ENCODE measurements at places on chromosomes 7 and 10.

- DNase-seq, result no peak
Measured at GRCh38 chr7:151597541-151598444, 78.1 kb upstream of the RHEB start.

GRCh38 chr7:105766421-105767073 lies 109.9 kb downstream of the ATXN7L1 start:
- DNase-seq, result no peak

- DNase-seq, result no peak
Measured at GRCh38 chr7:30531286-30531685, 26.7 kb upstream of the GGCT start.

DNA sequence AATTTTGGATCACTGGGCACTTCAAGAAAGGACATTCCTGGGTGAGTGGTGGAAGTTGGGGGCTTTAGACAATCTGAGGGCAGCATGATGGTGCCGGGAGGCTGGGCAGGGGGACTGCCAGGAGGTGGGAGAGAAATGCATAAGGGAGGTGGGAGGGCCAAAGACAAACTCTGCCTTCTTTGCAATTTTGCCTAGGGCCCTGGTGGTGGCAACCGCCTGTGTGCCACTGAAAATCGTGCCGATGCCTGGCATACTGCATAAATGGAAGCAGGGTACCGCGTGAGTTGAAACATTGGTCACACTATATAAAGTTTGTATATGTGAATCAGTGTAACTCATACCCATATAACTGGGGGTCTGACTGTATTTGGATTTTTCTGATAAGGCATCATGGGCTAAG lies 3.3 kb downstream of the LUC7L2 start:
- no peak for DNase-seq

DNA sequence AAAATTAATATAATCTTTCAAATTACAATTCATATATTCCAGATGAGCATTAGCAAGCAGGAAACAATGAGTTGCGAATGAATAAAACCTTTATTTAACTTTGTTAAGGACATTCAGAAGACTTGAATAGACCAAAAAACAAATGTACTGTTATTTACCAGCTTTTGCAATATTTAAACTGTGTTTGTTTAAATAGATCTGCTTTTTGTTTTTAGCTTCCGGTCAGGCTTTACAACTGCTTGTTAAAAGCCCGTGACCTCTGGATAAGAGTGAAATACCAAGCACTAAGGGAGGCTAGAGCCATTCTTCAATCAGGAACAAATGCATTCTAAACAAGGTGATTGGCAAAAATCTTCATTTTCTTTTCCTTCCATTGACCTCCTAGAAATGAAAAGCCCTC lies 184.9 kb upstream of the GNAI1 start:
- DNase-seq, result no peak

- no peak for DNase-seq
Measured at GRCh38 chr10:70227548-70228320, 5.5 kb downstream of the PPA1 start.
